ENCODE measurements at places on chromosomes 11 and 22.

DNA sequence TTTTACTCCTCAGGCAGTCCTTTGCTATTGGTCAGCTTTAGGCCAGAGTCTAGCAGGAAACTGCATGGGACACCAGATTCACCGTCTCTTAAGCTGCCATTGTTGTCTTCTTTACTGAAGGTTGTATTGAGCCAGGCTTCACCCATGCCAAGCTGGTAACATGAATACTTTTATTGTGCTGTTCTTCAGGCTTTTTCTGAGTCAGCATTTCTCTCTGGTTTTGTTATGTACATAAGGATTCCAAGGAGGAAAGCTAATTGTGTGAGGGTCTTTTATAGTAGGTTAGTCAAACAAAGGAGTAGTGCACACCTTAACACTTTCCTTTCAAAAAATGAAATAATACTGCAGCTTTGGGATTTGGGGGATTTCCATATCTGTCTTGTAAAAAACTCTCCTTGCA is 252.8 kb downstream of the JRKL start:
- no peak for DNase-seq

DNA sequence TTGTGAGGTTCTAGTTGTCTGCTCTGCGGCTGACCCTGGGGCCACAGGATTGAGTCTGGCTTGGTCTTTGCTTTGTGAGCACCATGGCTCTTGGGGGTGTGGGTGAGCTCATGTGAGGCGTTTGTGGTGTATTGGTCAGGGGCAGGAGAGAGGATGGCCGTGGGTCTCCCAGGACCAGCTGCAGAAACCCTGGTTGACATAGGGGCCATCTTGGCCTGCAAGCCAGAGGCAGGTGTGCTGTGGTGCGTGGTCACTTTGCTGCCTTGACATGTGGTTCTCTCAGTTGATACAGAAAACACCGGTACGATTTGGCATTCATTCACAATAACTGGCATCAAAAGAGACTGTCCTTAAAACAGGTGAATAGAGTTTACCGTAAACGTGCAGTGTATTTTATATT is 11.3 kb downstream of the PHRF1 start:
- DNase-seq, result no peak

DNA sequence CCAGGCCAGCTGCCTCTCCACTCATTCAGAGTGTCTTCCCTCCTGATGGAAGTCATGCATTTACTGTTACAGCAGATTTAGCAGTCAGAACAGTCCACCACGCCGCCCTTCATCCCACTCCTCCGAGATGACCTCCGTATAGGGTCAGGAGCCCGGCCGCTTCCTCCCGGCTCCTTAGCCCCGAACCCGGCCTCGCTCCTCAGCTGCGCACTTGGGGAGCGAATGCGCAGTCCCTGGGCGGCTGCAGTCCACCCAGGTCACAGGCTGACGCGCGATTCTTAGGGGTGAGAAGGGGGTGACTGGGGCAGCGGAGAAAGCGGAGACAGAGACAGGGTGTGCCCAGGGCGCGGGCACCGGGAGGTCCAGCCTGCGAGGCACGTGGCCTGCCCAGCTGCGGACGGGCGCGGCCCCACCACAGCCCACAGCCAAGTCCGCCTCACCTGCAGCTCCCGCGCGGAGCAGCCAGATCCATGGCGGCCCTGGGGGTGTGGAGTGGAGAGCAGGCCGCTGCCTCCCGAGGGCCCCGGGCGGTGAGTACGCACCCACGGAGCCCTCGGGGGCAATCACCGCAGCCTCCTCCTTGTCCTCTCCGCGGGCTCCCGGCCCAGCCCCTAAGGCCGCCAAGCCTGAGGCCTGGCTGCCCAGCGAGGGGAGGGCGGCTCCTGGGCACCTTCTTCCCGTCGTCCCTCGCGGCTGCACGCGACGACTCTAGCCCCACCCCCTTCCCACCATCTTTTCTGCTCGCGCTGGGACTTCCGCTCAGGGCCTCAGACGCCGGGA is 286.6 kb downstream of the BRD1 start:
- no peak for DNase-seq

DNA sequence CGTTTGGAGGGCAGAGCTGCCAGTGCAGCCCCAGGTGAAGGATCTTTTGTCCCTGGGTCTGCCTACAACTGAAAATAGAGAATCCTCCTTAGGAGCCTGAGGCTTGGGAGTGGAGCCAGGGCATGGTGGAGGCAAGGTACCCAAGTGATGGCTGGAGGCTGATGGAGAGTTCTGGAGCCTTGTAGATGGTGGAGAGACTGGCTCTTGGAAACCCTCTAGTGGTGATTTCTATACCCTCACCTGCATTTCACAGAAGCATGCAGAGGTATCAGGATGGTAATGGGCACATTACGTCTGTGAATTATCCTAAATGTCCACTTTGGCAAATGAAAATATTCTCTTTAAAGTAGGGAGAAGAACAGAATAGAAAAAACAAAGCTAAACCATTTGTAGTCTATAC is 44.4 kb downstream of the INSC start:
- no peak for DNase-seq

- DNase-seq, result no peak
These were observed 42.0 kb downstream of the CD82 start for GRCh38 chr11:44607319-44607962.

DNA sequence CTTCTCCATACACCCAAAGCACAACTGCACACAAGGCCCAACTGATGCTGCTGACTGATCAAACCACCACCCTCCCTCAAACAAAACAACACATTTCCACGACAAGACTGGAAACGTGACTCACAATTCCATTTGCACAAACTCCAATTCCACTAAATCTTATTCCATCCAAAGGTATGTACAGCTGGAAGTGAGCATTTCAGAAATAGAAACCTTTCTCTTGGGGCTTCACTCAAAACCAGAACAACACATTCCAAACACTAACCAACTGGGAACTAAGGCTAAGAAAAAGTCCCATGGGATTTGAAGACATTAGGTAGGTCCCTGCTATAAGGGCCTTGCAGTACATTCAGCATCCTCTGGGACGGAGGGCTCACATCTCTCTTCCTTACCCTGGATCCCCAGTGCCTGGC is 19.6 kb downstream of the MORC2 start:
- DNase-seq, result no peak

GRCh38 chr11:5234381-5234834 is at the start of gene HBD:
Gene HBD, minus strand, starts transcription at chr11:5234483. Its CDS starts 50 bp downstream, at chr11:5234433.
- no peak for DNase-seq

DNA sequence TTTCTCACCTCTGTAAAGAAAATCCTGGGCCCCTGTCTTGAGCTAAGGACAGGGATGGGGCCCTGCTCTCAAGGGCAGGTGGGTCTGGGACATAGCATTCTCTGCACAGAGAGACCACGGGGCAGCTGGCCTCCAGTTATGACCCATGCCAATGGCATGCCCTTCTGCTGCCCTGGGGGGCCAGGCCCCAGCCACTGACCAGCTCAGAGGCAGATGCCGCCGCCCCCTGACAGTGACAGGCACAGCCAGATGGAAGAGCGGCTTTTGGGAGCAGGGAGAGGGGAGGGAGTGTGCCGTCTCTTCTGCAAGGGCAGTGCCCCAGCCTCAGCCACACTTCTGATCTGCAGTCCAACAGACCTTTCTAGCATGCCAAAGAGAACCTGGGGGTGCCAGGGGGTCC is 114.8 kb upstream of the NAV2 start:
- DNase-seq, result no peak

GRCh38 chr11:104402812-104403521 is 239.0 kb upstream of the PDGFD start:
- no peak for DNase-seq

GRCh38 chr22:49107961-49108530 is 719.6 kb downstream of the BRD1 start:
- no peak for DNase-seq

DNA sequence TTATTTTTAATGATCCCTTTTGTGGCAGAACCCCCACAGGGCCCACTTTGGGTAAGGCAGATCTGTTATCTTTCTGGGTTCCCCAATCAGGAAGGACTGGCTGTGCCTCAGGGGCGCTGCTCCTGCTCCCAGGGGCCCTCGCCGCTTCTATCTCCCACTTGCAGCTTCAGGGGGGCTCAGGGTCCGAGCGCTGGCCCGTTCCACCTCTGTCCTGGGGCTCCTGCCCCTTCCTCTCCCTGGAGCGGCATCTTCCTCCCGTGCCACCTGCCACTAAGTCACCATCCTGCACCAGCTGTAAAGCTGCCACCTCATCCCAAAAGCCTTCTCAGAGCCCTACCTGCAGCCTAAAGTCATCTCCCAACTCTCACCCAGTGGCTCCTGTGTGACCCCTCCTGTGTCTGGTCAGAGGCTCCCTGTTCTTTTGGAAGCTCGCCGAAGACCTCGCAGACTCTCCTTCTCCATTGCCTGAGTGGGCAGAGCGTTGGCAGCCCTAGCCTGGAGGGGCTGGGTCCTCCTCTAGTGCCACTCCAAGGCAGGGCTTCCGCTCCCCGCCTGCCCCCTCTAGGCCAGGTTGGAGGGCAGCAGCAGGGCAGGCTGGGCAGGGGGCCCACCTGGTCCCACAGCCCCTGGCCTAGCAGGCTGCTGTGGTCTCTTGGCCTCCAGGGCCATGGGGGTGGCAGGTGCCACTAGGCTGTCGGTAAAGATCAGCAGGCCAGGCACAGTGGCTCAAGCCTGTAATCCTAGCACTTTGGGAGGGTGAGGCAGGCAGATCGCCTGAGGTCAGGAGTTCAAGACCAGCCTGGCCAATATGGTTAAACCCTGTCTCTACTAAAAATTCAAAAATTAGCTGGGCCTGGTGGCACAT is 106.7 kb downstream of the MORC2 start:
- no peak for DNase-seq

- no peak for DNase-seq
These were observed 45.9 kb downstream of the DSCAML1 start for GRCh38 chr11:117750916-117751662.

DNA sequence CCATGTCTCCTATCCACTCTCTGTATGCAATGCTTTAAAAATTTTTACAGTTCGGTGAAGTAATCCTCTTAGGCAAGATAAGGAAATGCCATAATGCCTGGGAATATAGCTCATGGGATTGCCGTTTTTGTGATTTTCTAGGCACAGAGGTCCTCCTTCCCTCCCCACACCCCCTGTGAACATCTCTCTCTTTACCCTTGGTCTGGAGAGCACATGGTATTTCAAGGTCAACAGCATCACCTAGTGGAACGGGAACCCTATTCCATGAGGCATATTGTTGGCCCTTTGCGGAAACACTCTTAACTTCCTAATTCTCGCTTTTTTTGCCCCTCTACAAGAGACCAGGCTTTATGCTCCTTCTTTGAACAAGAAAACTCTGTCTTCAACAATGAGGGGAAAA is 8.8 kb downstream of the NXPE4 start:
- no peak for DNase-seq

- DNase-seq, result no peak
These were observed 62.4 kb downstream of the SMCO4 start for GRCh38 chr11:93480756-93481155.

GRCh38 chr11:122601141-122602125 is 54.1 kb upstream of the UBASH3B start:
- DNase-seq, result no peak

- no peak for DNase-seq
These were observed 710 bp downstream of the DERL3 start for GRCh38 chr22:23837911-23838680.

DNA sequence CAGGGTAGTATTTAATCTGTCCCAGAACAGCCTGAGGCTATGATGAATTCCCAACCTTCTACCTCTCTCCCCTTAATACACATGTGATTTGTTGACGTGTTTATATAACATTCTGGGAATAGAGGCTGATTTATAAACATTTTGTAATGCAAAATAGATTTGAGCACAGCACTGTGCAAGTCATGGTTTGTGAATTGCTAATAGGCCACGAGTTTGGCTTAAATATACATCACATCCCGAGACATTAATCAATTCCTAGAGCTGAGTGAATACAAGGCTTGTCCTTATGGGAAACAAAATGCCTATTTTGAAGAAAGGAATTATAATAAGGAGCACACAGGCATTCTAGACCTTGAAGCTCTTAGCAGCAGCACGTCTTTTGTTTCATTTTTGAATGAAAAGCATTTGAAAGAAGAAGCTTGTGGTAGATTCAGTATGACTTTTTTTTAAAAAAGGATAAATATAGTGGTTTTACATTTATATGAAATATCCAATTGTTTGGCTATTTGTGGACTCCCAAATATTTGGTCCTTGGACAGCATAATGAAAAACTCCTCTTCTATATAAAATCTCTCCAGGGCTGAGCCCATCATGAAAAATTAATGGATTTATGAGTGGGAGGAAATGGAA is 116.4 kb downstream of the SLC17A6 start:
- no peak for DNase-seq

DNA sequence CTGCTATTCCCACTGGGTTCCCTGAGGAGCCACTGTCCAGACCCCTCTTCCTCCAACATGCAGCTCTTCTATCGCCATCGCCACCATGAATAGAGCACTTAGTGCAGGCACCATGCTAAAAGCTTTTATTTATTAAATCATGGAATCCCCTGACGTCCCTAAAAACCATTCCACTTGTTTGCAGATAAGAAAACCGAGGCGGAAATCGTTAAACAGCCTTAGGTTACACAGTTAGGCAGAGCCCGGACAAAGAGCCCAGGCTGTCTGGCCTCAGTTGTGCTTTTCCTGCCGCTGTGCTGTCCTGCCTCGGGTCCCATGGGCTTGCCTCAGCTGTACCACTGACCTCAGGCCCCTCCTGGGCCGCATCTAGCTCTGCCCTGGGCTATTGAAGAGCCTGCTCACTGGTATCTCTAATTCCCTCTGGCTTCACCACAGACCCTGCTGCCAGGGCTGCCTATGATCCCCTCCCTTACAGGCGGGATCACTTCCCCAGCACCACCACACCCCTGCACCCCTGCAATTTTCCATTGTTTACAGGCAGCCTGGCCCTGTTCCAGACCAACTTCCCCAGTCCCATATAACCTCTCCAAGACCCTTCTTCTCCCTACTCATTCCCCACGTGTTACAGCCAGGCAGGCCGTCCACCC is 13.0 kb upstream of the TUB start:
- DNase-seq, result no peak

GRCh38 chr22:17629173-17629489 is 582 bp upstream of the ATP6V1E1 start:
- DNase-seq, result no peak

DNA sequence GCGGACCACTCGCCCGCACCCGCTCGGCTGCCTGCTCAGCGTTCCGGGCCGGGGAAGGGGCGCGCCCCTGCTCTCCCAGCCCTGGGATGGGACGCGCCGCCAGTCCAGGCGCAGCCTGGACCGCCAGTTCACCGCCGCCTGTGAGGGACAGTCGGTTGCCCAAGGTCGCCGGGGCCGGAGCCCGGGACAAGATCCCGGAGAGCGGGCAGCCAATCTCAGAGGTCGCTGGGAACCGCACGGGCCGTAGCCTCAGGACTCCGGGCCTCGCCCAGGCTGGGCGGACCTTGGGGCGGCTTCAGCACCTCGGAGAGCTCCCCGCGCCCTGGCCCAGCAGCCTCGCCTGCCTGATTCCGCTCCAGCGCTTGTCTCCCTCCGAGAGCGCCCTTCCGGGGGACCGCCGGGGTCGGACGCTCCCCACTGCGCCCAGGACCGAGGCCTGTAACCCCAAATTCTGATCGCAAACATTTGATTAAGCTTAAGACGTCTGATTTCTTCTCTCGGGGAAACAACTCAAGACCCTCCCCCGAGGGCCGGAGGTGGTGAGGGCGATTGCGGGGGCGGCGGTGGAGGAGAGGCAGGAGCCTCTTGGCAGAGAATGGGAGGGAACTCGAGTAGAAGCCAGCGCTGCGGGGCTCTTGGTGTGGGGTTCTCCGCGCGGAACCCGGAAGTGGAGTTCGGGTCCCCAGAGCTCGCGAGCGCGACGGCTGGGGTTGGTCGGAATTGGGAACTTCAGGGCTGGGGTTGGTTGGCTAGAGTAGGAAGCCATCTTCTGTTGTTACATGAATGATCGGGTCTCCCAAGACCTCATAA is 1.1 kb upstream of the CHRM4 start:
- peak; percentile 43 for DNase-seq

GRCh38 chr11:6572215-6572614 is 31.2 kb downstream of the RRP8 start:
- no peak for DNase-seq

All from KG1 (cell line).